ENCODE measurements at places on chromosomes 5 and 9.

DNA sequence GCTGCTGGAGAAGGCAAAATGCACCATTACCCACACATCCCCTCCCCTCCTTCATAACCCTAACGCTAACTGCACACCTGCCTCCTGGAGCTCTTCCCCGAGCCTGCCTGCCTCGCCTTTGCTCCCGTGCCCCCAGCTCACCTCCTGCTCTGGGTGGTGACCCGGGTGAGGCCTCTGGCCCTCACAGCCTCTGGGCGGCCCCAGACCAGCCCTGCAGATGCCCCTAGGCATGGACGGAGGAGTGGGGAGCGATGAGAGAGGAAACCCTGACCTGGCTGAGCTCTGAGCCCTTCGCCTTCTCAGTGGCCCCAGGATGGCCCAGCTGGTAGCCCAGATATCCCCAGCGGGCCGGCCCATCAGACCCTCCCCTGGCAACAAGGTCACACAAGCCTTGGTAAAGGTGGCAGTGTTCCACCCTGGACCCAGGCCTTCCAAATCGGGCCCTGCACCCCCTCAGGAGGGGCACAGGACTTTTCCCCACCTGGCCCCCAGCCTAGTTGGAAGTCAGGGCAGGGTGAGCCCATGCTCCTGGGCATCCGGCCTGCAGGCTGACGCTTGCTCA, 14.5 kb upstream of the CAMSAP1 start:
- no peak for DNase-seq

GRCh38 chr5:59579101-59579823, 314.3 kb downstream of the PDE4D start:
- DNase-seq: no peak

GRCh38 chr5:88765798-88766197, 117.2 kb downstream of the MEF2C start:
- DNase-seq: no peak

DNA sequence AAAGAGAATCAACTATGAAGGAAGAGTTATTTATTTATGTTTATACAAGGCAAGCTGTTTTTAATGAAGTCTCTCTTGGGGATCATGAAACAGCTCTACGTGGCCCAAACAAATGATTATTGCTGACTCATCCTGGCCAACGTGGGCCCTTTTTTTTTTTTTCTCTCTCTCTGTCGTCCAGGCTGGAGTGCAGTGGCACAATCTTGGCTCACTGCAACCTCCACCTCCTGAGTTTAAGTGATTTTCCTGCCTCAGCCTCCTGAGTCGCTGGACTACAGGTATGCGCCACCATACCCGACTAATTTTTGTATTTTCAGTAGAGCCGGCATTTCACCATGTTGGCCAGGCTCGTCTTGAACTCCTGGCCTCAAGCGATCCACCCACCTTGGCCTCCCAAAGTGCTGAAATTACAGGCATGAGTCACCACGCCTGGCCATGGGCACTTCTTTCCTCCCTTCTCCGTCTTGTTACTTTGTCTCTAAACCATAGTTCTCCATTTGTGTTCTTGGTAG, 98.3 kb downstream of the BASP1 start:
- no peak for DNase-seq

DNA sequence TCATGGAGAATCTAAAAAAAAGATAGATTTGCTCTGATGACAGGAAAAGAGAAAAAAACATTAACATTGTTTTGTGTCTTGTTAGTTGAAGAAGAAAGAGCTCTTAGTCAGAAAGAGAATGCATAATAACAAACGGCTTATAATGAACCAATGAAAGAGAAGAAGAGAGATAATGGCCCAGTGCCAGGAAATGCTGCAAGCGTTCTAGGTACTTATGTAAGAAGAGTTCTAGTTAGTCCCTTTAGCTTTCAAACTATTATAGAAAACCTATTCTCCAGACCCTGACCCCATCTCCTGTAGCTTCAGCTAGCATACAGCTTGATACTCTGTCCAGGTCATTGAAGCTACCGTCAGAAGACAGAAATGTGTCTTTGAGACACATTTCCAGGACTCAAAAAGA, 70.2 kb downstream of the FBXL17 start:
- no peak for DNase-seq

GRCh38 chr5:123671042-123671441, 159.1 kb downstream of the CSNK1G3 start:
- DNase-seq: no peak

- DNase-seq: no peak
These were observed 159.3 kb downstream of the SYK start for GRCh38 chr9:90960941-90961340.

All from stimulated activated CD8-positive, alpha-beta memory T cell treated with anti-CD3 and anti-CD28 coated beads, Interleukin-4, amount 100 ng/mL, for 1 hour (primary cell).